ENCODE measurements at places on chromosomes 16 and 17.

- DNase-seq: no peak
Observed at GRCh38 chr16:22661161-22661647, 150.5 kb downstream of the NPIPB5 start.

- DNase-seq: no peak
Observed at GRCh38 chr17:4236456-4236855, 27.3 kb downstream of the ANKFY1 start.

- DNase-seq: peak; percentile 72
Observed at GRCh38 chr17:7029659-7030058, 6.2 kb upstream of the SLC16A13 start.

DNA sequence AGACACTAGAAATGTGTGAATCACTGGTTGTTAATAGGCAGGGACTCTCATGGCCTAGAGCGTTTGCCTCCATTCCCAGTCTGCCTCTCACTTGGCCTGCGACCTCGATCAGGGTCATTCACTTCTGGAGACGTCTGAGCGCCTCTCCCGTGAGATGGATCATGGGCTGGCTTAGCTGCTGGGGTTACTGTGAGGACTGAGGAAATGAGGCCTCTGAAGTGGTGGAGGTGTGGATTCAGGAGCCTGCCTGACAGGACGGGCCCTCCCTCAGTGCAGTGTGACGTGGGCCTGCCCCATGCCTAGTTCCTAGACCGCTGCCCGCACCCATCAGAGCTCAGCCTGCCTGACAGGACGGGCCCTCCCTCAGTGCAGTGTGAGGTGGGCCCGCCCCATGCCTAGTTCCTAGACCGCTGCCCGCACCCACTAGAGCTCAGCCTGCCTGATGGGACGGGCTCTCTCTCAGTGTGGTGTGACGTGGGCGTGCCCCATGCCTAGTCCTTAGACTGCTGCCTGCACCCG, 61.9 kb downstream of the BANP start:
- DNase-seq: no peak

- no peak for DNase-seq
Observed at GRCh38 chr17:4309897-4310296, 46.1 kb upstream of the ANKFY1 start.

GRCh38 chr17:73309727-73310596, 1.8 kb downstream of the CDC42EP4 start:
- DNase-seq: no peak

DNA sequence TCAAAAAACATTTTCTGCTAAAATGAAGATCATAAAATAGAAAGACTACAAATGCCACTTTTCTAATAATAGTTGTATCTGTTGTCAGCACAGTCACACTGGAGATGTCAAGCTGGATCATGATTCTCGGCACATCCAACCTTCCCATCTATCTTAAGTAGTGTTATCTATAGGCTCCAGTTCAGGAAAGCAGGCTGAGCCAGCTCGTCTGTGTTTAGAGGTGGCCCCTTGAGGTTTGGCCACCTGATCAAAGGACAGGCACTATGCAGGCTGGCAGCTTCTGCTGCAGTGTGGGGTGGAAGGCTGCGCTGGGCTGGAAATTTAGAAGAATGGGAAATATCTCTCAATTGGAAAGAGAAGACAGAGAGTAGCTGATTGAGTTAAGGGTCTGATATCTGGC, 32.4 kb downstream of the SMYD4 start:
- DNase-seq: no peak

- no peak for DNase-seq
Observed at GRCh38 chr17:37651849-37652248, 8.6 kb upstream of the DDX52 start.

GRCh38 chr16:57042157-57043111, 49.9 kb upstream of the CPNE2 start:
- no peak for DNase-seq

DNA sequence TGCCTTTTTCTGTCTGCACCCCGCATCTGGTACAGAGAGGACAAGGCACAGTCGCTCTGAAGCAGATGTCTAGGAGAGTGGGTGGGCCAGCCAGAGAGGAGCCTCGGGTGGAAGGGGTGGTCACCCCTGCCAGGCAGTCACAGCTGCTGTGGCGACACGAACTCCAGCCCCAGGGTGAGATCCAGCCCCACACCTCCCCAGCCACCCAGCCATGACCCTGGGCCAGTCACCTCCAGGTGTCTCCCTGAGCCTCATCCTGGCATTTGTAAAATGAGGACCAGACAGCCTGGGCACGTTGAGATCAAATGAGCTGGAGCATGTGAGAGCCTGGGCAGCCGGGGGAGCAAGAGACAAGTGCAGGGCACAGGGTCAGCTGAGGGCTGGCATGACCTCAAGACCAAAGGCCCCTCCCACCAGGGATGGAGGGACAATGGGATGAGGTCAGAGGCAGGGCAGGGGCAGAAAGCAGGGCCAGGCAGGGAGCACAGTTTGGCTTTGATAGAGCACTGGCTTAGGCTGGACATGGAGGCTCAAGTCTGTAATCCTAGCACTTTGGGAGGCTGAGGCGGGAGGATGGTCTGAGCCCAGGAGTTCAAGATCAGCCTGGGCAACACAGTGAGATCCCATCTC, 7.7 kb downstream of the ADAM11 start:
- DNase-seq: peak; percentile 53

- DNase-seq: peak; percentile 95
Observed at GRCh38 chr17:81309140-81309858, 14.2 kb upstream of the SLC38A10 start.

GRCh38 chr16:11349599-11350276, 4.5 kb downstream of the RMI2 start:
- peak; percentile 65 for DNase-seq

GRCh38 chr17:81863123-81863675, 2.9 kb upstream of the P4HB start:
- DNase-seq: no peak

GRCh38 chr16:73430138-73430537, 382.2 kb upstream of the ZFHX3 start:
- no peak for DNase-seq

DNA sequence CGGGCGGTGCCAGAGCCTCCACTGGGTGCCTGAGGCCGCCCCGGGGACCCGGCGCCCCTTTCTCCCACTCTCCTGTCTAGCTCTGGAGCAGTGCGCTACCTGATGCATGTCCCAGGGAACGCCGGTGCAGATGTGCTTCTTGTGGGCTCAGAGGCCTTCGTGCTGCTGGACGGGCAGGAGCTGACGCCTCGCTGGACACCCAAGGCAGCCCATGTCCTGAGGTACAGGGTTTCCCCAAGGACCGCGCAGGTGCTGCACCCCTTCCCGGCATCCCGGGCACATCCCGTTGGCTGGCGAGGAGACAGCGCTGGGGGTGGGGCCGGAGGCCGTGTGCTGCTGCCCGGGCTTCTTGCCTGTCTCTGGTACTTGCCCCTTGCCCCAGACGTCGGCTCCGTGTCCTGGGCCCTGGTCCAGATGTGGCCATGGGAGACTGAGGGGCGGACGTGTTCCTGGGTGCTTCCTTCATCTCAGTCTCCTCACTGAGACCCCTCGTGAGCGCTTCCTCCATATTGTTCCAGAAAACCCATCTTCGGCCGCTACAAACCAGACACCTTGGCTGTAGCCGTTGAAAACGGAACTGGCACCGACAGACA, 12.5 kb downstream of the RGS11 start:
- DNase-seq: no peak

DNA sequence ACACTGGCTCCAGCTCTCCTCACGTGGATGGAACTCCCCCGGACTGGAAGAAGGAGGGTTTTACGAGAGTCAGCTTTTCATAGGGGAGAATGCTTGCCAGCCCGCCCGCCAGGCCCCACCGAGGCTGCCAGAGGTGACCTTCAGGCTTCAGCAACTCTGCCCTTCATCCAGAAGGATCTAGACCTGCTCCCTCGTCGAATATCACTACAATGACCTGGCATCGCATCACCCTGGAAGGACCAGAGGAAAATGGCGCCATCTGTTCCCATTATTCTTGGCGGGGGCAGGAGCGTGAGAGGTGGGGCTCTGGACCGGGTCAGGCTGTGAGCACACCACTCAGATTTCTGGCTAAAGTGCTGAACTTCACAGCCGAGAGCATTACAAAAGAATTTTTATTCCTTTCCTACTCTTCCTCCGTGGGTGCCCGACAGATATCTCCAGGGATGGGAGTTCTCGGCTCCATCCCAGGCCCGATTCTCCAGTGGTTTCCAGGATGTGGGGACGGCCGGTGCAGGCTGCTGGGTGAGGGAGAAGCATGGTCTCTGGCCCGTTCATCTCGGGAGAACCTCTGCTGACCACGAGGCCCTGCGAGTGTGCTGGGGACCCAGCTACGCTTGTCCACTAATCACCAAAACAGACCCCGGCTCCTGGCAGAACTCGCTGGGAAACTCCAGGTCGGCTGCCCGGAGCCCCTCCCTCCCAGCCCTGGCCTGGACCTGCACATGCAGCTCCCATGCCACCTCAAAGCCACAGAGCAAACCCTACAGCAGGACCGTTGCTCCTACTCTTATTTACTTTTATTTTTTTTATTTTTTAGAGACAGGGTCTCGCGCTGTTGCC, 36.8 kb upstream of the ZNF469 start:
- peak; percentile 13 for DNase-seq

DNA sequence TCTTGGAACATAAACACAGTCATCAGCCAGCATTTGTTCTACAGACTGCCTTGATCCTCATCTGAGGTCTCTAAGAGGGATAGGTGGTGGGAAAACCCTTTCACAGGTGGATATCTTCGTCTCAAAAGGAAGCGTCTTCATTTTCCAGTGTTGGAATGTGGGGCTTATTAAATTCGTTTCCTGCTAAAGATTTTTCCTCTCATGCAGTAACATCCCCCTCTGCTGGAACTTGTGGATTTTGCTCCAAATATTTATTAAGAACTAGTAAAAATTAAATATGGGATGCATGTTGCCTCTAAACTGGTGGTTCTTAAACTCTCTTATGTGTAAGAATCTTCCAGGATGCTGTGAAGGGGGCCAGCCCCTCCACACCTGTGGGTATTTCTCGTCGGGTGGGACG, 20.1 kb upstream of the MLYCD start:
- no peak for DNase-seq

DNA sequence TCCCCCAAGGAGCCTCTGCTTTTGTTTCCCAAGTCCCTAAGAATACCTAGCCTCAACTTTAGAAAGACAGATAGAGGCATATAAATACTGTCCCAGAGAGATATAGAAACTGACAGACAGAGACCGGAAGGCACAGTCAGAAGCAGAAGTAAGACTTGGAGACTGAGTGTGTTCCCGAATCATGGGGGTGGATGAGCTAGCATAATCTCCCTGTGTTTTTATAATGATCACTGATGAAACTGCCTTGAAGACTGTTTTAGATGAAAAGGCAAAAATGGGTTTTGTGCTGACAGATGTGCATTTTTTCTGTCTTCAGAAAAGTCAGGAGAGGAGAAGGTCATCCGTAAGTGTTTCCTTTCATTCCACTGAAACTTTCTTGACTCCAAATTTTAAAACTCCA, 8.3 kb upstream of the PSMD3 start:
- DNase-seq: no peak

DNA sequence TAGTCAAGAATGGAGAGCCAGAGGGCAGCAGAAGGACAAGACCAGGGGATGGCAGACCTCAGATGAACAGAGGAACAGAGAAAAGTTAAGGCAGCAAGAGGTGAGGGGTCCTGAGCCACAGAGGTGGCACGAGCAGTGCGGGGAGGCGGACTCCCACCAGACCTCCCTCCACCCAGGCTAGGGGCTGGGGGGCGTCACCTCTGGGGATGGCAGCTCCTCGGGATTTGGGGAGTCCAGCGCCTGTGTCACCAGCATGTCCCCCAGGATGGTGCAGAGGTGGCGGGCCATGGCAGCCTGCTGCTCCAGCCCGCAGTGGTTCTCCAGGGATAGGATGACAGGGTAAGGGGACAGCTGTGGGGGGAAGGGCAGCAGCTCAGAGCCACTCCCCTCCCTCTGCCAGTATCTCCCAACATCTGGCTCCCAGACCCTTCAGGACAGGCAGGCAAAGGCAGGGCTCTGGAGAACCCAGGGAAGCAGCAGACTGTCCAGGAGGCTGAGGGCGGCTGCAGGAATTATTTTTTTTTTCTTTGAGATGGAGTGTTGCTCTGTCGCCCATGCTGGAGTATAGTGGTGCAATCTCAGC, 15.8 kb downstream of the PLCD3 start:
- DNase-seq: no peak

DNA sequence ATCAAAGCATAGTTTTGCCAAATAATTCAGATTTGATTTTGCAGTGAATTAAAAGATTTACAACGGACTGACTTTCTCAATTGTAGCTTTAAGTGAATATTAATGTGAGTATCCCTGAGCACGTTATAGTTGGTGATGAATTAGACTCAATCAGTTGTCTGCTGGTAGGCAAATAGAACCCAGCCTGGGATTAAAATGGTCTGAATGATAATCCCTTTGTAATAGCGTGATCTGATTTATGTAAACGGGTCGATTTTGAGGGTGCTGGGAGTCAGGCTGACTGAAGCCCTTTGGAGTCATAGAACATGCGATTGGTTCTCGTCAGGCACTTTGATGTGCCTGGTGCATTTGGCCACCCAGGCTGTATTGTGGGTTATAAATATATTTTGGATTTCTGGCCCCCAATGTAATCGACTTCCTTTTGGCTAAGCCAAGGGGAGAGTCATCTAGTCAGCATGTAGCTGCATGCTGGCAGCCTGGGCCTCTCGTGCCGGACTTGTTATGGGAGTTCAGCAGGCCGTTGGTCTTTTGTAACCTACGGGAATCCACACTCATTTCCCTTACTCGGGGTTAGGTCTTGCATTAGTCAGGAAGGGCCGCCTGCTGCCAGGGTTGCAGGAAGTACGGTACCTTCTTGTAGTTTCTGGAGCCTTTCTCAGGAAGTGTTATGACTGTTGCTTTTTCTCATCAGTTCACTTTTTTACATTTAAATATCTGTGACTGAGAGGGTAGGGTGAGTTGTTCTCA, 5.4 kb downstream of the PGS1 start:
- peak; percentile 89 for DNase-seq

- peak; percentile 50 for DNase-seq
Observed at GRCh38 chr17:2700491-2701141, 10.9 kb downstream of the CLUH start.

DNA sequence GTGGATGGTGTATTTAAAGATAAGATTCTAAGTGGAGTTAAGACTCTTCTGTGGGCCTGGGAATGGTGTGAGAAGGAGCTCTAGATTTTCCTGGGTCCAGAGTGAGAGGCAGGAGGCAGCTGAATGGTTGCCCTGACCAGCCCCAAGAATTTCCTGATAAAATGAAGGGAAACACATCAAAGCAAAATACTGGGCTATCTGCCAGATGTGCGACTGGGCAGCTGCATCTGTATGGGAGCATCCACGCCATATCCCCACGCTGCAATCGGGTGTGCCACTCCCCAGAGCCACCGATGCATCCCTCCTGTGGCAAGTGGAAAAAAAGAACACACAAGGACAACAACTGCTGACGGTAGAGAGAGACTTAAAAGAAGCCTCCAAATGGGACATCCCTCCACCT, 84.3 kb upstream of the COX10 start:
- DNase-seq: no peak

- no peak for DNase-seq
Observed at GRCh38 chr17:12114686-12115418, 94.2 kb downstream of the MAP2K4 start.

- no peak for DNase-seq
Observed at GRCh38 chr16:30418350-30419181, 11.2 kb downstream of the ZNF771 start.

DNA sequence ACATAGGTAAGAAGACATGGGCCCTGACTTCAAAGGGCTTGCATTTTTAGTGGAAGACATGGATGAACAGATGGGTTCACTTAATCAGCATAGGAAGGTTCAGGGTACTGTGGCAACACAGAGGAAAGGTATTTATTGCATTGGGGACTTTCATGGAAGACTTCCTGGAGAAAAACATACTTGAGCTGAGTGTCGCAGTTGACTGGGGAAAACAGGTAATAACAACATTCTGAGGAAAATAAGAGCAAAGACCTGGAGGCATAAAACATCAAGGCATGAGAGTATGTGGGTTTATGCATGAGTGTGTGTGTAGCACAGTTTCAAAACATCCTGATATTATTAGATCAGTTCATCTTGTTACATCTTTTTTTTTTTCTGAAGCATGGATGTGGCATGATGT, 82.7 kb downstream of the MAP2K6 start:
- DNase-seq: no peak
